Activated CD4-positive, alpha-beta T cell treated with anti-CD3 and anti-CD28 coated beads, Interleukin-2, amount 10 ng/mL, durations not matched to agents 7 days and 5 days (primary cell): ENCODE measurements at places on chromosomes 11 and 22. TPM values are rescaled to one million over a fixed set of nuclear protein-coding genes. Genes with fewer than 3 reads are reported as not detected.

Gene PRR33
- 0.05 TPM for total RNA-seq

Gene MPEG1
- not detected for total RNA-seq

Gene SERHL2
- 0.83 TPM for total RNA-seq

Gene CASP5
- total RNA-seq: not detected

Gene CARD18
- not detected for total RNA-seq

Gene OR51G1
- not detected for total RNA-seq

Gene GGT5
- 0.35 TPM for total RNA-seq

Gene GTSE1
- 96.4 TPM for total RNA-seq

Gene ARHGAP8
- 0.30 TPM for total RNA-seq

Gene VSIG2
- not detected for total RNA-seq

GRCh38 chr11:65060913-65061408, 2.6 kb upstream of the NAALADL1 start:
- H3K27ac ChIP-seq: no peak overlapping the region
- peak; percentile 32 for DNase-seq
- H3K4me3 ChIP-seq: no peak overlapping the region
- H3K27me3 ChIP-seq: peaks cover 3% of the 10 kb centered on the region
- peaks cover 13% of the 10 kb centered on the region for H3K4me1 ChIP-seq

- H3K4me1 ChIP-seq: peaks cover 61% of the 10 kb centered on the region
- peak; percentile 72 for DNase-seq
- H3K27me3 ChIP-seq: no peaks in the 10 kb centered on the region
- peaks cover 19% of the 10 kb centered on the region for H3K36me3 ChIP-seq
Observed at GRCh38 chr11:71452199-71453036, 585 bp upstream of the NADSYN1 start.

DNA sequence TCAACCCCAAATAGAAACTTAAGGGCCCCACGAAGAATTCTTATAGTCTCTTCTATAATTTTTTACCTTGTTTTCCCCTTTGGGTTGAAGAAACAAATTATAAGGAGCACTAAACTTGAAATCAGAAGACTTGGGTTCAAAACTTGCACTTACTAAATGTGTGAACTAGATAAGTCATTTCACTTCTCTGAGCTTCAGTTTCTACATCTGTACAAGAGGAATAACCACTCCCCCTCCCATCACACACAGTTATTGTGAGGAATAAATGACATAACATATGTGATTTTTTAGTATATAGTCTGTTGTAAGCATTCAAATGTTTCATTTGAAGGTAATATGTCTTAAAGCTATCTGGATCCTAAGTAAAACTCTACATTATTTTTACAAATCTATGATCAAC, 78.8 kb downstream of the LIF start:
- peaks cover 3% of the 10 kb centered on the region for H3K4me1 ChIP-seq
- no peak overlapping the region for H3K4me3 ChIP-seq
- no peak for DNase-seq
- H3K36me3 ChIP-seq: peaks cover 4% of the 10 kb centered on the region
- H3K27ac ChIP-seq: no peak overlapping the region
- no peaks in the 10 kb centered on the region for H3K27me3 ChIP-seq

- H3K4me1 ChIP-seq: peaks cover 58% of the 10 kb centered on the region
- H3K27me3 ChIP-seq: no peaks in the 10 kb centered on the region
- peaks cover 19% of the 10 kb centered on the region for H3K36me3 ChIP-seq
- H3K4me3 ChIP-seq: no peak overlapping the region
Observed at GRCh38 chr22:46769191-46769675, 6.8 kb downstream of the TBC1D22A start.

- H3K36me3 ChIP-seq: no peaks in the 10 kb centered on the region
- H3K27ac ChIP-seq: no peak overlapping the region
- H3K4me3 ChIP-seq: no peak overlapping the region
- peaks cover 15% of the 10 kb centered on the region for H3K27me3 ChIP-seq
- peaks cover 2% of the 10 kb centered on the region for H3K4me1 ChIP-seq
Observed at GRCh38 chr11:120184371-120184945, 26.4 kb upstream of the OAF start.
